Fibroblast of skin of right biceps (primary cell): ENCODE measurements at places on chromosomes 5 and 9.

GRCh38 chr9:114271556-114272510 is 51.1 kb upstream of the ORM1 start:
- peak; percentile 62 for DNase-seq

DNA sequence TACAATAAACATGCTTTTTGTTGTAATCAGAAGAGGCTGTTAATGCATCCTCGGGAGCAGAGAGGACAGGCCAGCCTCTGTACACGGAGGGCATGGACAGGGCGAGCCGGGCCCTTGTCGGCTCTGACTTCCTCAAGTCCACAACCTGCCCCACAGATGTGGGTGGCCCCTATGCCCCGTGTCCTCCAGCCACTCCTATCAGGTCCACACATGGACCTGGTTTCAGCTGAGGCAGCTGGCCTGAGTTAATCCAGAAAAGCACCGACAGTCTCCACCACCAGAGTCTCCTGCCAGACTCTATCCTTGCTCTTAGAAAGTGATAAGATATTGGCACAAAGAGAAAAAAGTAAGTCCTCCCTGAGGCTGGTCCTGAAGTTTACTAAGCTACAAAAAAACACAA is 52.4 kb upstream of the PHYKPL start:
- DNase-seq, result no peak

DNA sequence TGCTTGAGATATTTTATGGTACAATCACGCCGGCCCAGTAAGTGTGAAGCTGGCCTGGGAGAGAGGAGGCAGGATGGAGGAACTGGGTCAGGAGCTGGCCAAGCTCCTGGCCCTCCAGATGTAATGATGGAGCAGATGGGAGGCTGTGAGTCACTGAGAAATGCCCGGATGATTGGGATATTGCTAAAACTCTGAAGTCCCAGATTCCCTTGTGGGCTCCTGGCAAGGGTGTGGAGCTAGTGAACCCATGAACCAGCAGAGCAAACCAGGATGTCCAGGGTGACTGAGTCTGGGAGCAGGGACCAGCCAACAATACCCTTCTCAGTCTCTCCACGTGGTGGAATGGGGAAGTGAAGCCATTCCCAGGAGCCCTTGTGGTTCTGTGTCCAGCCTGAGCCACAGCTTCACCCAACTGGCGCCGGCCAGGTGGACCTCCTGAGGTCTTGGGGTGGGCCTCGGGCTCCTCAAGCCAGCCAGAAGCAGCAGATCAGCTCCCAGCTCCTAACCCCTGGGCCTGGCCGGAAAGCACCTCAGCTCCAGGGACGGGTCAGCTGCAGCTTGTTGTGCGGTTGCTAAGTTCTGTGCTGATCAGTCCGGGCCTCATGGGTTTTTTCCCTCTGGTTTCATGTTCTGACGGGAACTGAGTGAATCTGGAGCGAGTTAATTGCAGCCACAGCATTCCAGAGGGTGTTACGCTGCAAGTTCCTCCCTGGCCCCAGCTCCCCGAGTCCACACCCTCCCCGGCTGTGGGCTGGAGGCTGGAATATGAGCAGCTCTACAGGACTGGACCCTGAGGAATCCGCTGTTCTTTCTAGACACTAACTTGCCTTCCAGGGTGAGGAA is 37.6 kb downstream of the DUSP1 start:
- DNase-seq, result peak; percentile 99

DNA sequence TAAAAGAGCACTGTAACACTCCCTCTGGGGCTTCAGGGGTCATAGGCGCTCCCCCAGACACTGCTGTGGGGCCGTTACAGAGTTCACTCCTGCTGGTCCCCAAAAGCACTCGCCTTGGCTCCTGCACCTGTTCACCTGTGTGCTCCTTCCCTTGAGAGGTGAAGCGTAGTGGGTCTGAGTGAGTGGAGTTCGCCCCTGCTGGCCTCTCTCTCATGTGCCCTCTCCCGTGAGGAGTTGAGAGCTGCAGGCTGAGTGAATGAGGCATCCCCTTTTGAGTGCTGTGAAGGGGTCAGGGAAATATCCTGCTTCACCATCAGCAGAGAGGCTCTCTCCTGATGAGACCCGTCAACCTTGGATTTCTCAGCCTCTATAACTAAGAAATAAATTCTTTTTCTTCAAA is 134.6 kb upstream of the TUT7 start:
- DNase-seq, result no peak

DNA sequence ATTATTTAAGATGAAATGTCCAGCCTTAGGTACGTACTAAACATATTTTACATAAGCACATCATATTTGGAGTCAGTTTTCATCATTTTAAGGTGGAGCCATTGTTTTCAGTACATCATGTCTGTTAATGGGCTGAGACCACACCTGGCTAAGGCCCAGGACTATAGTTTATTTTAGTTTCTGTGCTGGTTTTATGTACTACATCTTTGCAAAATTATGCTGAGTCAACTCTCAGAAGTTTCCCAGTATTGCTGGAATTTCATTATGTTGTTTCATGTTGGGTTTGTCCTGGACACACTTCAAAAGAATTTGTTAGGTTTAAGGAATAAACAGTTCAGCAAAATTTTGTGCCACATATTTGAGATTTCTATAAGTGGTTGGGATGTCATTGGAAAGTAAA is 171.2 kb downstream of the CCDC171 start:
- peak; percentile 63 for DNase-seq

- DNase-seq, result peak; percentile 38
Observed at GRCh38 chr9:69798744-69799143, 21.9 kb upstream of the CFAP95 start.

DNA sequence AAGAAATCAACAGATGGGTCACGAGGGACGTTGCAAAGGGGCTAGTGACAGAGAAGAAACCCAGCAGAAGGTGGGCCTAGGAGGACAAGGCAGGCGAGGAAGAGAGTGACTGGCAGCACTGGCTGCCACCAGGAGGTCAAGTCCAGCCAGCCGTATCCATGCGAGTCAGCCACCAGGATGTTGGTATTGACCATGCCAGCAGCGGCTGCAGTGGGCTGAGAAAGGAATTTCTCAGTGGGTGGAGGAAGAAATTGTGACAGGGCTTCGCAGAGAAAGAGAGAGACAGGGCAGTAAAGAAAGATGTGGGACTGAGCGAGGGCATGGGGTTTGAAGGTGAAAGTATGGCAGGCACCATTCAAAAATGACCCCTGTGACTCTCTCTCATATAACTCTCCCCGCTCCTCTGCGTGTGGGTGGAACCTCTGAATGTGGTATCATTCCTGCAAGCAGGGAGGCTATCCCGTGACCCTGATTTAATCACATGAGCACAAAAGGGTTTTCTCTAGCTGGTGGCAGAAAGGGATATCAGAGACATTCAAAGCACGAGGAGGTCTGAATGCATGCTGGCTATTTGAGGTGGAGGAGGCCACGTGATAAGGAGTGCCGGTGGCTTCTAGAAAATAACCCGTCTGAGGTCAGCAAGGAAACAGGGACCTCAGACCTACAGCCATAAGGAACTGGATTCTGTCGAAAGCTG is 45.4 kb upstream of the FBXW11 start:
- DNase-seq, result no peak

DNA sequence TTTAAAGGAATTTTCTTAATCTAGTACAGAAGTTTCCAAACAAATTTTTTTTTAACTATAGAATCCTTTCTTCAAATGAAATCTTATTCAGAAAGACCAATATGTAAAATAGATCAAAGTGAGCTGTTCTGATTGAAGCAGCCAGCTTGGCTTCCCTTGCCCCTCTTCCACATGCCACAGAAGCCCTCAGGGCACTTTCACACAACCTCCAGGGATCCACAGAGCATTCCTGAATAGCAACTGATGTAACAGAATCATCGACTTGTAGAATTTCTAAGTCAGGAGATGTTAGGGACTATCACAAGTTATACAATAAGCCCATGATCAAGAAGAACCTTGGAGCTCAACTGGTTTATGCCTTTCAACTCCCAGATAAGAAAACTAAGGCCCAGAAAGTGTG is 427.8 kb upstream of the C9orf72 start:
- DNase-seq, result no peak

GRCh38 chr5:54443270-54443669 is 12.2 kb upstream of the HSPB3 start:
- peak; percentile 63 for DNase-seq

DNA sequence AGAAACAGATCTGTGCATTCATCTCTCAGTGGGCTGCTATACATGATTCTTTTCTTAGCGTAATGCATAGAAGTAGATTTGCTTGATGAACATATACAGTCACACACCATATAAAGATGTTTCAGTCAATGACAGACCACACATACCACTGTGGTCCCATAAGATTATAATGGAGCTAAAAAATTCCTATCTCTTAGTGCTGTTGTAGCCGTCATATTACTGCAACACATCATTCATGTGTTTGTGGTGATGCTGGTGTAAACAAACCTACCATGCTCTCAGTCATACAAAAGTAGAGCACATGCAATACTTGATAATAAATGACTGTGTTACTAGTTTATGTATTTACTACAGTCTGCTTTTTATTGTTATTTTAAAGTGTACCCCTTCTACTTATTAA is 214.3 kb downstream of the ARHGAP26 start:
- peak; percentile 59 for DNase-seq

DNA sequence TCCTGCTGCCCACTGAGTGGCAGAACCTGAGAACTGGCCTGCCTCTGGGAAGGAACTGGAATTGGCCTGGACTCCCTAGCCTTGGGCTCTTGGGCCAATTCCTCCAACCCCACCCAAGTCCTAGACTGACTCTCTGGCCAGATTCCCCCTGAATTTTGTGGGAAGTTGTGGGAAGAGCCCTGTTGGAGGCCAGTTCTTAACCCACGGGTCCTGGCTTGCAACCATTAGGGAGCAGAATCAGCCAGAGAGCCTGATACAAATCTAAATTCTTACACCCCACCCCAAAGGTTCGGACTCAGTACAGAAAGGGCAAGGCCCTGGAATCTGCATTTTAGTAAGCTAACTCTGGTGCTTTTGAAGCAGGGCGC is 125.3 kb upstream of the SLC25A48 start:
- DNase-seq, result no peak

GRCh38 chr5:81402192-81402930 is 8.4 kb upstream of the ACOT12 start:
- DNase-seq, result no peak

DNA sequence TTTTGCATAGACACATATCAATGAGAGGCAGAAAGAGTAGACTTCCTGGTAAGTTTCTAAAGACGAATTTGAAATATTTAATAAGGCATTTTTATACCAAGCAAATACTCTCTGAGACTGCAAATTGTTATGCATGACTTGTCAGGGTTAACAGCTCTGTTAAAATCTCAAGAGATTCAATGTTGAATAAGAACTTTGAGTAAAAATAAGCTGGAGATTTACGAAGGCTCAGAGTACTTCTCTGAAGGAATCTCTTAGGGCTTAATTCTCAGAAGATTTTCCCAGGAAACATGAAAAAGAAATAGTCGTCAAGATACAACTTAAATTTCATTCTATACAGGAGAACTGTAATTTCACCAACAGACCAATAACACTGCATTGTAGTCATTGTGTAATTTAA is 259.4 kb downstream of the CDH18 start:
- DNase-seq, result no peak

GRCh38 chr5:159902444-159903121 is 13.7 kb upstream of the ADRA1B start:
- peak; percentile 82 for DNase-seq

GRCh38 chr5:170256571-170256970 is 23.8 kb downstream of the C5orf58 start:
- no peak for DNase-seq

DNA sequence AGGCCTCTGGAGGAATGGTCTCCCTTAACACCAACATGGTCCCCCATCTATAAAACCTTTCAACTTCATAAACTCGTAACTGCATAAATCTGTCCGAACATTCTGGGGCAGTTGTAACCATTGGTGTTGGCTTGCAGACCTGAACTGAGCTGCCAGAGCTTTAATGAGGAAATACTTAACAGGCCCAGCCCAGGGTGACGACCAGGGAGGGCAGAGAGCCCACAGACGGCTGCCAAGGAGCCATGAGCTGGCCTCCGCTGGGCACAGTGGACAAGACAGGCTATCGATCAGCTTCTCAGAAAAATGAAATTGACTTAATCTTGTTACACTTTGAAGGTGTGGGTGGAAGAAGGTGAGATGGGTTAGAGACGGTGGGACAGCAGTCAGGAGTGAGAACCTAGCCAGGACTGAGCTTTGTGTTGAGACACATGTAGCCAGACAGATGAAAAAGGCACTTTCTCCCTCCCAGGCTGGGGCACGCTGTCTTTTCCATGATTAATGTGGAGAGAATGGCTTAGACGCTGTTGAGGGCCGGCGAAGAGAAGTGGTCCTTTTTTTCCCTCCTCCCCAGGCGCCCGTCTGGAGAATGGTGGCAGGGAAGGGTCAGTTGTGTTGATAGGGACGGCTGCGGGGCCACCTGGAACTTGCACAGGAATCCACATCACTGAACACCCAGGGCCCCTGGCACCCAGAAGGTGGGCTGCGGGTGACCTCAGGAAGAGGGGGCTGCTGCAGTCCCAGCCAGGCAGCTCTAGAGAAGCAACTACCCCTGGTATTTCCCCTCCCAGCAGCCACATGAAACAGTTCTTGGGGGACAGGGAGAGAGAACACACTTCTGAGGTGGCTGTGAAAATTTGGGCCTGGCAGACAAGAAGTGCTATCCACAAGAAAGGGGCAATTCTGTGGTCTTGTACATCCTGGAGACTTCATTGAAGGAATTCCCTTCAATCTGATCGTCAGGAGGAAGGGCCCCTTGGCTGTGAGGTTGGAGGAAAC is 27.3 kb upstream of the TCOF1 start:
- DNase-seq, result no peak

GRCh38 chr9:114151426-114151956 is 3.8 kb upstream of the COL27A1 start:
- DNase-seq, result no peak

- DNase-seq, result no peak
Observed at GRCh38 chr9:90400091-90400490, 242.5 kb downstream of the DIRAS2 start.
